ENCODE measurements at places on chromosomes 11 and 22.

DNA sequence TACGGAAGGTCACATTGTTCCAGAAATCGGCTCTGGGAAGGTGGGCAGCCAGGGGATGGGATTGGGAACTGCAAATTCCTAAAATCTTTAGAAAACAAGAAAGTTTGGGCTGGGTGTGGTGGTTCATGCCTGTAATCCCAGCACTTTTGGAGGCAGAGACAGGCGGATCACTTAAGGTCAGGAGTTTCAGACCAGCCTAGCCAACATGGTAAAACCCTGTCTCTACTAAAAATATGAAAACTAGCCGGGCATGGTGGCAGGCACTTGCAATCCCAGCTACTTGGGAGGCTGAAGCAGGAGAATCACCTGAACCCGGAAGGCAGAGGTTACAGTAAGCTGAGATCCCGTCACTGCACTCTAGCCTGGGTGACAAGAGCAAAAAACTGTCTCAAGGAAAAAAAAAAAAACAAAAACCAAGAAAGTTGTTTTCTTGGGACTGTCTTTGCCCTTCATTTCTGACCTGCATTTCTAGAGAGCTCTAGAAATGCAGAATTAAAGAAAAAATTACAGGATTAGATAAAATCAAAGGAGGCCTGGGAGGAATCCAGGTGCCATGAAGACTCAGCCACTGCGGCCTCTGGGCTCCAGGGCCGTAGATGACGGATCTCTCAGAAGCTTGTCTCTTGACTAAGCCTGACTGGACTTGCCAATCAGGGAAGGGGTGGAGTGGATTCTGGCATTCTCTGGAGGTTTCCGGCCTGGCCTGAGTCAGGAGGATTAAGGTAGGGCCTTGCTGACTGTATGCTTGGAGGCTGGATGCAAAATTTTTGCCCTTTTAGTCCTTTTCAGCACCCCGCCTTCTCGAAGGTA is 5.3 kb upstream of the MALAT1 start:
- no peak for DNase-seq

- DNase-seq, result peak; percentile 67
These were observed 2.8 kb upstream of the LZTR1 start for GRCh38 chr22:20979243-20979809.

DNA sequence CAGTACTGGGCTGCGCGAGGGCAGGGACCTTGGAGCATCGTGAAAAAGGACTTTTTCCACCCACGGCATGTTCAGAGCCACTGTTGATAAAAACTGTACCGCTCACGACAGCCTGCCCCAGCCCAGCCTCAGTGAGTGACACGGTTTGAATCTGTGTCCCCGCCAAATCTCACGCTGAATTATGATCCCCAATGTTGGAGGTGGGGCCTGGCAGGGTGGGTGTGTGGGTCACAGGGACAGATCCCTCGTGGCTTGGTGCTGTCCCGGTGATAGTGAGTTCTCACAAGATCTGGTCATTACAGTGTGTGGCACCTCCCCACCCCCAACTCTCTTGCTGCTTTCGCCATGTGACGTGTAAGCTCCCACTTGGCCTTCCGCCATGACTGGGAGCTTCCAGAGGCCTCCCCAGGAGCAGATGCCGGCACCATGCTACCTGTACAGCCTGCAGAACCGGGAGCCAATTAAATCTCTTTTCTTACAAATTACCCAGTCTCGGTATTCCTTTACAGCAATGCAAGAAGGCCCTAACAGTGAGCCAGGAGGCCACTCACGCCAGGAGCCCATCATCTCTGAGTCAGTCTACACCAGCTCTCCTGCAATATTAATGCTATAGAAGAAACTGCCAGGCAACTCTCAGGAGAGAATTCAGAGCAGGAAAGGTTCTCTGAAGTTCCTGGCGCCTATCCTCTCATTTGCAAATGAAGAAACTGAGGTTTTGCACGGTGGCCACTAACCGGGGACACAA is 1.3 kb downstream of the TOLLIP start:
- DNase-seq, result no peak

GRCh38 chr22:36332623-36333332 is 55.0 kb downstream of the MYH9 start:
- peak; percentile 65 for DNase-seq

DNA sequence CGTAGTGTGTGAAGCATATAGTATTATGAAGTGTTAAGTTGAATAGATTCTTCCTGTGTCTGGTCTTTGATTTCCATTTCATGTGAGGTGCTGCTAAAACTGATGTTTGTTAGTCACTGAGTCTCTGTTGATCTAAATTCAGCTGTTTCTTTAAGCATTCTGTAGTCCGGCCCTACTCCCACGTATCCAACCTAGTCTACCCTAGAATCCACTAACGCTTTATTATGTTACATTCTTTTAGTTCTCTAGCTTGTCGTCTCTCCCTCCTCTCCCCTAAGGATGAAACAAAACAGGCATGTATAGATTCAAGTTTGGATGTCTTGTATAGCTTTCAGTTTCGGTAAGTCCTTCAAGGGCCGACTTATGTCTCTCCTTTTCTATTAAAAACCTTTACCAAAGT is 4.1 kb downstream of the WEE1 start:
- DNase-seq, result no peak

GRCh38 chr11:109426442-109427240 is 4.7 kb downstream of the C11orf87 start:
- DNase-seq, result no peak

DNA sequence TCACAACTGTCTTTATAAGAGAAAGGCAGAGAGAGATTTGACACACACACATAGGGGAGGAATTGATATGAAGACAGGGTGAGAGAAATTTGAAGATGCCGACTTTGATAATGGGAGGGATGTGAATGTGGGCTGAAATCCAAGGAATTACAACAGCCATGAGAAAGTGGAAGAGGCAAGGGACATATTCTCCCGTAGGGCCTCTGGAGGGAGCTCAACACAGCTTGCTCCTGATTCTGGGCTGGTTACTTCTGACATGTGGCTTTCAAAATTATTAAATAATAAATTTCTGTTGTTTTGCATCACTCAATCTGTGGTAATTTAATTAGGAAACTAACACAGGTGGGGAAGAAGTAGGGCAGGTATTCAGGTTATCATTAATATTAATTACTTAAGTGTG is 282.9 kb downstream of the LUZP2 start:
- DNase-seq, result no peak

GRCh38 chr11:100625041-100625440 is 62.0 kb upstream of the ARHGAP42 start:
- no peak for DNase-seq
